Dermis blood vessel endothelial cell (primary cell): ENCODE measurements at places on chromosomes 6 and 20. TPM values are rescaled to one million over a fixed set of nuclear protein-coding genes. Genes with fewer than 3 reads are reported as not detected.

Gene GPLD1
- total RNA-seq, result 0.05 and 0.17 TPM in 2 replicates

Gene SLC17A2
- not detected in 2 replicates for total RNA-seq

Gene OR12D3
- not detected in 2 replicates for total RNA-seq

Gene PNLDC1
- total RNA-seq, result 0.51 TPM in 1 of 2 replicates, not detected in the other

Gene BEND6
- 0.14 and 0.34 TPM in 2 replicates for total RNA-seq

Gene MEI4
- under 0.01 TPM in 1 of 2 replicates, not detected in the other for total RNA-seq

Gene HSF2
- 23.4 and 27.6 TPM in 2 replicates for total RNA-seq

Gene C6orf120
- 27.1 and 36.2 TPM in 2 replicates for total RNA-seq

Gene CYP39A1
- 0.74 and 3.4 TPM in 2 replicates for total RNA-seq

Gene HLA-DOB
- total RNA-seq, result not detected in 2 replicates

Gene BPIFB4
- not detected in 2 replicates for total RNA-seq

Gene ARFGEF3
- 2.0 and 5.8 TPM in 2 replicates for total RNA-seq

Gene CCN6
- not detected in 2 replicates for total RNA-seq

Gene OLIG3
- total RNA-seq, result not detected in 2 replicates

Gene MRPS18A
- 44.2 and 57.1 TPM in 2 replicates for total RNA-seq

Gene GRM1
- 0.05 TPM in 1 of 2 replicates, not detected in the other for total RNA-seq

Gene PDE7B
- 26.6 and 58.5 TPM in 2 replicates for total RNA-seq

Gene TRIM10
- not detected in 2 replicates for total RNA-seq

Gene FOXC1
- 8.3 and 12.1 TPM in 2 replicates for total RNA-seq

Gene DDO
- total RNA-seq, result 2.0 and 2.4 TPM in 2 replicates

Gene C6orf141
- total RNA-seq, result 42.3 and 60.4 TPM in 2 replicates

Gene TNNC2
- not detected in 2 replicates for total RNA-seq

Gene GUCA1A
- total RNA-seq, result not detected in 2 replicates

Gene SH3BGRL2
- 114 and 133 TPM in 2 replicates for total RNA-seq

Gene FAM83C
- not detected in 2 replicates for total RNA-seq

Gene LY6G6D
- total RNA-seq, result not detected in 2 replicates

Gene CD40
- 19.4 and 21.3 TPM in 2 replicates for total RNA-seq

Gene RBM38
- total RNA-seq, result 13.8 and 21.6 TPM in 2 replicates

Gene SYNDIG1
- total RNA-seq, result 0.17 TPM in 1 of 2 replicates, not detected in the other

Gene MYT1
- total RNA-seq, result not detected in 2 replicates

Gene CLDN20
- not detected in 2 replicates for total RNA-seq

Gene SLC35D3
- total RNA-seq, result not detected in 2 replicates

Gene PHF10
- 44.9 and 53.2 TPM in 2 replicates for total RNA-seq

Gene CST4
- not detected in 2 replicates for total RNA-seq

Gene SLC2A10
- 16.0 and 16.7 TPM in 2 replicates for total RNA-seq

Gene NMBR
- not detected in 2 replicates for total RNA-seq

Gene SRSF12
- under 0.01 and 0.09 TPM in 2 replicates for total RNA-seq

Gene SLC16A10
- total RNA-seq, result under 0.01 and 0.19 TPM in 2 replicates

Gene HLA-DOA
- not detected in 2 replicates for total RNA-seq

Gene MATN4
- total RNA-seq, result 0.09 and 0.17 TPM in 2 replicates

Gene RREB1
- 20.6 and 28.9 TPM in 2 replicates for total RNA-seq

Gene RBPJL
- total RNA-seq, result not detected in 2 replicates

Gene ID4
- 0.09 and 0.85 TPM in 2 replicates for total RNA-seq

Gene KHDC1L
- total RNA-seq, result not detected in 2 replicates

Gene VNN1
- total RNA-seq, result not detected in 2 replicates

Gene KCNK16
- not detected in 2 replicates for total RNA-seq

Gene WFDC10B
- not detected in 2 replicates for total RNA-seq
